Kidney tubule cell (primary cell): ENCODE measurements at places on chromosomes 1 and 21.

- no peak for DNase-seq
Observed at GRCh38 chr1:204711947-204712701, 26.6 kb upstream of the LRRN2 start.

DNA sequence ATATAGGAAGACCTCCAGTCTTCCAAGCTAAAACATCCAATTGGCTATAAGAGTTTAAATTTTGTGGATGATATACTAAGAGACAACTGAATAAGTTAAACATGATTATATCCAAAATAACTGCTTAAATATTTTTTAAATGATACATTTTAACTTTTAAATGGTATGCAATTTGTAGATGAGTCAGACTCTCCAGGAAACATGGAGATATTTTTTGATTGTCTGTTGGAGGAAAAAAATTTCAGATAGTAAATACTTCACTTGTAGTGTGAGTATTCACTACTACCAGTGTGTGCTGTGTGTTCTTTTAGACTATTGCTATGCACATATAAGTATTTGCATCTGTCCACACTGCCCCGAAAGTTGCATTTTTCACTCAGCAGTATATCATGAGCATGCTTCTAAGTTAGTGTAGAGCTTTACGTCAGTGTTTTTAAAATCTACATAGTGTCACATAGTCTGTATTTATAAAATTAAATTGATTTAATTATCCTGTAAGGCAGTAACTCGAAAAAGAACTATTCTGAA is 91.1 kb downstream of the USP25 start:
- peak; percentile 3 for DNase-seq

DNA sequence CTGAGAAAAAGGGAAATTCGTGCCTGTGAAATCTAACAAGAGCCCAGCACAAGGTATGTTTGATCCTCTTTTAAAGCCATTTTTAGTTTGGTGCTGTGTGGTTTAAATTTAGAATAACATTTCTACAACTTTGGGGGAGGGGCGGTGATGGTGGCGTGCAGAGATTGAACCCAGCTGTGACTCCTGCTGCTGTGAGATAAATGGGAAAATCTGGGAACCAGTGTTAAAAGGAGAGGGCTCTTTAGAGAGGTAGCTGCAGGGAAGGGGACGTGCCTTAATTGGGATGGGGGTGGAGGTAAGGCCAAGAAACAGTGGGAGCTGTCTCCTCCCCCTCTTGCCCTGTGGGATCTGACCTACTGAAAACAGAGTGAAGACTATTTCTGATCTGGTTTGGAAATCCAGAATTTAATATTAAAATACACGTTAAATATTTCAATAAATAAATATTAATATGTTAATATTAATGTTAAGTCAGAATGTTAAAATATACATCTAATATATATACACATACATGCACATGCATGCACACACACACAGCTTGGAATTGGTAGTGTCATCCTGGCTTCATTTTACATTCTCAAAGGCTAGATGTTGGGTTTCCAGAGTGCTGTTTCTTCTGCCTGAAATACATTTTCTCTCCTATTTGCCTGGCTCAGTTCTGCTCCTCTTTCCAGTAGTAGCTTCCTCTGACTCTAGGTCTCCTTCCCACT is 30.1 kb upstream of the DNAJC6 start:
- DNase-seq, result no peak

DNA sequence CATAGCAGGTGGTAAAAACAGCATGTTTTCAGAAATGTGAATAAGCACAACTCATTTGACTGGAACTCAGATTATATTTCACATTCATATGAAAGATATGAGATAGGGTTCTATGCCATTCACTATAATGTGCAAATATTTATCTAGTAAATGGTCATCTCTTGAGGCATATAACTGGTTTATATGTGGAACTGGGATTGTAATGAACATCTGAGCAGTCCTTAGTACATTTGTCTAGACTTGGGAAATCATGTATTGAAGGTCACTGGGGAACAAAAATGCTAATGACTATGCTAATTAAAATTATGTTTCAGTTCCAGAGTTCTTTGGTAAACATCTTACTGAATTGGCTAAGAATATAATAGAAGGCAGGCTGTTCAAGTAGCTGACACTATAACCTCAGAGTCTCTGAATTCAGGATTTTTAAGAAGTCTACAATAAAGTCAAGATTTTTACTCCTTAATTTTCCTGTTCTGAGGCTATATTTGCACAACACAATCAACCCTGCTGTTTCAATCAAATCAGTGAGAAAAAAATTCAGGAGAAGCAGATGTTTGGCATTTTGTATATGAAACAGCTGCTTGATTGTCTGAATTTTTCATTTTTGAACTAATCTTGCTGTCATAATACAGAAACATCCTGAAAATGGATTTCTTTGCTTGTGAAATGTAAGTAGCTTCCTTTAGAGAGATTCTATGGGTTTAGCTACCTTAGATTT is 244.8 kb upstream of the RGS18 start:
- no peak for DNase-seq

GRCh38 chr1:155171836-155172731 is 1.0 kb downstream of the KRTCAP2 start:
- DNase-seq, result no peak

DNA sequence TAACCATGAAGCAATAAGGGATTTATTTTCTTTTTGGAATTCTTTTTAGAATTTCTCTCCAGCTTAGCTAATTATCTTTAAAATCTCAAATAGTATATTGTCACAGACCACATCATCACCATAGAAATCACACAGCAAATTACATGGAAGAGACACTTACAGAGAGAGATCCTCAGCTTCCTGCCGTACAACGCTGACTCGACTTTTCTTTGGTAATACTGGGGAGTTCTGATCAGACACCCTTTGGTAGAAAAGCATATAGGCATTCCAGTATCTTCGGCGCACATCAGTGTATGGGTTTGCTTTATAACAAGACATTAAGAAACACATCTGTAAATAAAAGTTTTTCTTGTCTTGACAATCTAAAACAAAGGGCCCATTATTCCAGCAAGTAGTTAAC is 55.7 kb downstream of the PCSK9 start:
- DNase-seq, result no peak

GRCh38 chr1:184194236-184194635 is 142.7 kb downstream of the TSEN15 start:
- DNase-seq, result peak; percentile 59

DNA sequence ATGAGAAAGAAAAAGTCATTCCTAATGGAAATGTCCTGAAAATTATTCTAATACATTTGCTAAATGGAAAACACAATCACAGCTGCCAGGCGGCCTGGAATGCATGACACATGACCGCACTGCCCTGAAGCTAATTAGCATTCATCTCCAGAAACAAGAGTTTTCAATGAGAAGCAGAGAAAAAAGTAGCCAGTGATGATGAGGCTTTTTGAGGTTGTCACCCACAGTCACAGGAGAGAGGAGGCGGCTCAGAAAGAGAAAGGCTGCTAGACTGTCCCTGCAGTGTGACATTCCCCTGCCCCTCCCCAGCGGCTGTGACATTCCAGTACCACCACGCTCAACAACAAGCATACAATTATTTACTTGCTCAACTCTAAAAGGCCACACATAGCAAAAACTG is 122.9 kb upstream of the KRTAP19-8 start:
- DNase-seq, result peak; percentile 76

DNA sequence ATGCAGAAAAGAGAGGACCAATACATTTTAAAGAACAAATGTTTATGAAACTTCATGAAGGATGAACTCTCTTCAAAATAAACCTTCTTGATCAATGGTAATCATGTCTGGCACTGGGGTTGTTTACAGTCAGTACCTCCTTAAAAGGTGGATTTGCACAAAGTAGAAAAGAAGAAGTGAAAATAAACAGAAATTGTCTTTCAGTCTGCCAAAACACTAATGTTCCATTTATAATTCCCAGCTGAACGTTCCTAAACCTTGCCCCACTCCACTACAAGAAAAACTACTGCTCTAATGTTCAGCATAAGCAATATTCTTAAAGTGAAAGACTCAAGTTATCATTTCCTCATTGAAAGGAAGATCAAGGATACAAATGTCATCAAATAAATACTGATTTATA is 86.2 kb downstream of the EIF4G3 start:
- no peak for DNase-seq

DNA sequence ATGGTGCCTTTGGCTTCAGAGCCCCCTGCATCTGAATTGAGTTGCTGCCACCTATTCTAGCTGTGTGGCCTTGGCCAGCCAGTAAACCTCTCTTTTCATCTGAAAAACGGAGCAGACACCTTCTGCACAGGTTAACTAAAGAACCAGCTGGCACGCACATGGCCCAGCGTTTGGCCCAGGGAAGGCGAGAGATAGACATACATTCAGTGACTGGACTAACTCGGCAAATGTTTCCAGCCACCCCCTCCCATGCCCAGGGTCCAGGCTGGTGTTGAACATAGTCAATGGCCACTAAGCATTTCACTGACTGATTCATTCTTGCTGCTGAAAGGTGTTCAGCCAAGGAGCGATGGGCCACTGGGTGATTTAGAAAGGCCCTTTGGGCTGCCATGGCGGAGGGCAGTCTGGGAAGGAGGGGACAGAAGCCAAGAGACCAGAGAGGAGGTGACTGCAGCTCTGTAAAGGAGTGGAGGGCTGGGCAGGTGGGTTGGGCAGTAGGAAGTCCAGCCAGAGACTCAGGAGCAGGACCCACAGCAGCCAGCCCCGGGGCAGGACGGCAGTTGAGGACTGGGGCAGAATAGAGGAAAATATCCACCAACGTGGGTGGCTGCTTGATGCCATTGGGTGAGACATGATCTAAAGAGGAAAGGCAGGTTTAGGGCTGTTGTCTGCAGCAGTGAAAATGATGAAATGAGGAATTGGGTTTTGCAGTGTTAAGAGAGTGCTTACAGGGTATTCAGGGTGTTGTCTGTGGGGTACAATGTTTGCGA is 184.3 kb downstream of the HIVEP3 start:
- no peak for DNase-seq

- DNase-seq, result no peak
Observed at GRCh38 chr1:41641941-41642527, 157.6 kb upstream of the EDN2 start.

DNA sequence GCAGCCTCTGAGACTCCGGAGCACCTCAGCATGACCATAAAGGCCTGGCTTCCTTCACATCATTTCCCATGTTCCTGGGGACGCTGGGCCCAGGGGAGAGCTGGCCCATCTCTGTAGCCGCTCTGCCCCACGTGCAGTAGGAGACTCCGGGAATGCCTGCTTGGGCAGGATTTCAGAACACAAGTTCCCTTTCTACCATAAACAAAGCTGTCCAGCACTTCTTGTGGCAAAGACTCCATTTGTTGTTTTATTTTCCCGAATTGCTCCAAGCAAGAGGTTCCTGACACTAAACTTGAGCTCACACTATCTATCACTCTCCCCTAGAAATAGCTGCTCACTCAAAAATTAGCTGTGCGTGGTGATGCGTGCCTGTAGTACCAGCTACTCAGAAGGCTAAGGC is 21.9 kb downstream of the CHD5 start:
- no peak for DNase-seq

DNA sequence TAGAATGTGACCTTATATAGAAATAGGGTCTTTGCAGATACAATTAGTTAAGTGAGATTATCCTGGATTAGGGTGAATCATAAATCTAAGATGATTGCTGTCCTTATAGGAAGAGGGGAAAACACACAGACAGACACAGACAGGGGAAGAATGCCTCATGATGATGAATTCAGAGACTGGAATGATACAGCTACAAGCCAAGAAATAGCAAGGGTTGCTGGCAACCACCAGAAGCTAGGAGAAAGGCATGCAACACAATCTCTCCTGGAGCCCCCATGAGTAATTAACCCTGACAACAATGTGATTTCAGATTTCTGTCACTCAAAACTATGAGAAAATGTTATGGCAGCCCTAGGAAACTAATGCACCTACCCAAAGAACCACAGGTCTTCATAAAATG is 19.1 kb upstream of the PPIH start:
- DNase-seq, result peak; percentile 9

GRCh38 chr1:11952455-11953109 is 18.1 kb downstream of the PLOD1 start:
- no peak for DNase-seq

DNA sequence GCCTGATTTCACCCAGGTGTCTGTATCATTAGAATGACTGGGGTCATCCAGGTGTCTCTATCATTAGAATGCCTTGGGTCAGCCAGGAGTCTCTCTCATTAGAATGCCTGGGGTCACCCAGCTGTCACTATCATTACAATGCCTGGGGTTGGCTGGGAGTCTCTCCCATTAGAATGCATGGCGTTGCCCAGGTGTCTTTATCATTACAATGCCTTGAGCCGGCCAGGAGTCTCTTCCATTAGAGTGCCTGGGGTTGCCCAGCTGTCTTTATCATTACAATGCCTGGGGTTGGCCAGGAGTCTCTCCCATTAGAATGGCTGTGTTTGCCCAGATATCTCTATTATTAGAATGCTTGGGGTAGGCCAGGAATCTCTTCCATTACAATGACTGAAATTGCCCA is 61.6 kb downstream of the RNF187 start:
- no peak for DNase-seq
